ENCODE measurements at places on chromosomes 7 and 10.

DNA sequence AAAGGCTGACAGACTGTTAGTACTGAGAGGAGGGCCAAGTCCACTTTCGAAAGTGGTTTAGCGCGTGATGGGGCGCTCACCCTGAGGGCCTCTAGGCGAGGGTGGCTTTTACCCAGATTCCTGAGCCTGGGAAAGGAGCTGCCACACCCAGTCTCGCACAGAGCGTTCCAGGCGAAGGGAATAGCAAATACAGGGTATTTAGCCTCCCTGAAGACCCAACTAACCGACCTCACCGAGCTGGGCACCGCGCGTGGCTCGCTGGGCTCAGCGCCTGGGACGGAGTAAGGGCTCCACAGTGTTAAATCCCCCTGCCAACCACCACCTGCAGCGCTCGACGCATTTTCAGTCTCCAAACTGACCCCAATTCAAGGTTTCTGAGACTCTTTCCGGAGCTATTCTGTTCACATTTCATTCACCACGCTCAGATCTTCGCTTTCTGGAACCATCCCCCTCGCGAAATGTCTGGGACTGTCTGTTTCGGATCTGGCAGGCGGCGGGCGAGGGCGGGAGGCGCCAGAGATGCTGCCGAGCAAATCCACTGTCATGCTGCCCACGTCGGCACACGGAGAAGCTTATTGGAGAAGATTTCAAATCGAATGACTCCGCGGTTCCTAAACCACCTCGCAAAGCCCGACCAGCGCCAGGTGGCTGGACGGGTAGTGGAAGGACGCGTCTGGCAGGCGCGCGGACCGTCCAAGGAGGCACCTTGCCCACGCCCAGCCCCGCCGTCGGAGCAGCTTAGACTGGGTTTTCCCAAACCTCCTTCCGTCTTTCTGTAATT is 1.4 kb upstream of the OSBPL3 start:
- DNase-seq, result no peak

DNA sequence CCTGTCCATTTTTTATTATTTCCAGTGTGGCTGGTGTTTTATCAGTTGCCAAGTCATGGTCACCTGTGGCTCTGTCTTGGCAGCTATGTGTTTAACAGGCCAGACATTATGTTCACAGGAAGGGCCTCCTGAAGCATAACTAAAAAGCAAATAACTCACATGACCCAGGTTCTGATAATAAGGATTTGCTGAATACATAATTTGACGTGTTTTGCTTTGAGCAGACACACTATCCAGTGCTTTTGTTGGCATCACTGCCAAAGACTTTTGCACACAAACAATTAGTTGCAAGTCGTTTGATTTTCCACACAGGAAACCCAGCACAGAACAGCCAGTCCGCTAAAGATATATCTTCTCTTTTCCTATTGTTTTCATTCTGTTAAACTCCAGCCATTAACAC is 173.6 kb downstream of the ARL4A start:
- DNase-seq, result no peak

DNA sequence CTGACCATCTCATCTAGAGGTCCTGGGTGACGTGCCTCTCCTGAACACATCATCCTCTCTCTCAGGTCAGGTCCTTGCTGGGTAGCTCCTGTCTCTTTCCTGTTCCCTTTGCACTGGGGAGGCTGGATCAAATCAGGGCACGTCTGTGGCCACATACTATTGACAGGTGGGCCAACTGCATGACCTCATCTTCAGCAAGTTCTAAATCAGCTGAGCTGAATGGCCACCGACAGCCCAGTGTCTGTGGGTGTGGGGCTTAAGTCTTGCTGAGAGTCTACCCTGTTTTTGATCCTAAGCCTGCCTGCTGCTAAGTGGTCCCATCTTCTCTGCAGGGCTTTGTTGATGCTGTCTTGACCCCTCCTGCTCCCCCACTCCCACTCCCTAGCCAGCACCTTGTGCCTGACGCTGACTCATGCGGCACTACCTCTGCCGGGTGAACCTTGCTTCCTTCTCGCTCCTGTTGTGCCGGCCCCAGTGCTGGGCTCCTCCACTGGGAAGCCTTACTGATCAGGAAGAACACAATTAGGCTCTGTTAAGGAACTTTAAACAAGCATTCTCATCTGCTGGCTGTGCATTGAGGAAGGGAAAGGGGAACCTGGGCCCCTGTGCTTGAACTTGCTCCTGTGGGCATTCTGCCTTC is 440.4 kb downstream of the PLXNA4 start:
- DNase-seq, result no peak

- DNase-seq, result no peak
These were observed 264.3 kb upstream of the INHBA start for GRCh38 chr7:41967156-41967555.

- DNase-seq, result no peak
These were observed 31.4 kb upstream of the ZNF107 start for GRCh38 chr7:64634406-64635062.

DNA sequence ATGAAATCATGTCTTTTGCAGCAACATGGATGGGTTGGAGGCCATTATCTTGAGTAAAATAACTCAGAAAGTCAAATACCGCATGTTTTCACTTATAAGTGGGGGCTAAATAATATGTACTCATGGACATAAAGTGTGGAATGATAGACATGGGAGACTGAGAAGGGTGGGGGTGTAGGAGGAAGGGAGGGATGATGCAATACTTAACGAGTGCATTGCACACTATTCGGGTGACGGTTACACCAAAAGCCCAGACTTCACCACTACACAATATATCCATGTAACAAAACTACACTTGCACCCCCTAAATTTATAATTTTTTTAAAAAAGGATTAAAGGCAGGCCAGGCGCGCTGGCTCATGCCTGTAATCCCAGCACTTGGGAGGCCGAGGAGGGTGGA is 13.6 kb downstream of the LGI1 start:
- no peak for DNase-seq

- DNase-seq, result no peak
These were observed 14.8 kb downstream of the ANK3 start for GRCh38 chr10:60374836-60375235.

- DNase-seq, result no peak
These were observed 852.8 kb downstream of the XPNPEP1 start for GRCh38 chr10:109070492-109070891.

DNA sequence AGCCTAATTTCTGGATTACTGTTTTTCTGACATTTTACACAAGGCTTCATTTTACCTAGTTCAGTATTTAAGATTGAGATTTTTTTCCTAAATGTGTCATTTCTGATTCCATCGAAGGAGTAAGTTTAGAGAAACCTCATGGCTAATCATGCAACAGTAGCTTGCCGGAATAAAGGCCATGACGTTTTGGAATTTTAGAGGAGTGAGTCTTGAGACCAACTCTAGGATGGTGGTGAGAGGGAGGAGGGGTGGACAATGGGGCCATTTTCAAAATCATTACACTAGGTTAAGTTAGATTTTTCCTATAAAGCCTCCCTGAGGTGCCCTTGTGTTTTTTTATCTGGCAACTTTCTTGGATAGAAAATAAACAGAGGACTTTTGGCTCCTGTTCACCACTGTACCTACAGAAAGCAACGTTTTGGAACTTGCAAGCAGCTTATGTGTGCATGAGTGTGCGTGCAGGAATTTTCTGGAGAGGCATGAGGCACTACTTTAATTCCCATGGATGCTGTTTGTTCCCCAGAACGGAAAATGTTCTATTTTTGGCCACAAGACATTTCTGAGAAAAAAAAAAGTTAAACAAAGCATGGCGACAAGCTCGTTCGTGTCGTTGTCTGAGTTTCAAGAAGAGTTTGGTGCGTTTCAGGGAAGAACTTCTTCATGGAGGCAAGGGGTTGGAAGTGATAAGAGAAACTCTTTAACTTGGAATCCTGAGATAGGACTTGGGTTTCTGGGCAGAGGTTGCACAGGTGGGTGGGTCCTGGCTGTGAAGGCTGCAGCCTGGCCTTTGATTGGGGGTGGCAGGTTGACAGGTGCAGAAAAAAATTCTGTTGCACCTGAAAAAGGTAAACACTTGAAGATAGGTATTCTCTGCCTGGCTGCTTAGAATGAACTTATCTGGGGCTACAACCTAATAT is 178.1 kb downstream of the PTEN start:
- DNase-seq, result no peak

- peak; percentile 82 for DNase-seq
These were observed 75.1 kb downstream of the NOD1 start for GRCh38 chr7:30403477-30403876.

GRCh38 chr7:66514050-66514449 is 114.6 kb upstream of the KCTD7 start:
- no peak for DNase-seq

DNA sequence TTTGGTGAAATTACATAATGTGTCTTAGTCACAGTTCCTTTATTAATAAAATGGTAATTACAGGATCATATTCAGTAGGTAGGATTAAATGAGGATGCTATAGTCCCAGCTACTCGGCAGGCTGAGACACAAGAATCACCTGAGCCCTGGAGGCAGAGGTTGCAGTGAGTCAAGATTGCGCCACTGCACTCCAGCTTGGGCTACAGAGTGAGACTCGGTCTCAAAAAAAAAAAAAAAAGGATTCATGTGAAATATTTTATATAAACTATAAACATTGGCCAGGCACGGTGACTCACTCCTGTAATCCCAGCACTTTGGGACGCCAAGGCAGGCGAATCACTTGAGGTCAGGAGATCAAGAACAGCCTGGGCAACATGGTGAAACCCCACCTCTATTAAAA is 197.9 kb downstream of the IMMP2L start:
- no peak for DNase-seq

GRCh38 chr7:111744501-111745155 is 182.3 kb upstream of the IMMP2L start:
- no peak for DNase-seq

DNA sequence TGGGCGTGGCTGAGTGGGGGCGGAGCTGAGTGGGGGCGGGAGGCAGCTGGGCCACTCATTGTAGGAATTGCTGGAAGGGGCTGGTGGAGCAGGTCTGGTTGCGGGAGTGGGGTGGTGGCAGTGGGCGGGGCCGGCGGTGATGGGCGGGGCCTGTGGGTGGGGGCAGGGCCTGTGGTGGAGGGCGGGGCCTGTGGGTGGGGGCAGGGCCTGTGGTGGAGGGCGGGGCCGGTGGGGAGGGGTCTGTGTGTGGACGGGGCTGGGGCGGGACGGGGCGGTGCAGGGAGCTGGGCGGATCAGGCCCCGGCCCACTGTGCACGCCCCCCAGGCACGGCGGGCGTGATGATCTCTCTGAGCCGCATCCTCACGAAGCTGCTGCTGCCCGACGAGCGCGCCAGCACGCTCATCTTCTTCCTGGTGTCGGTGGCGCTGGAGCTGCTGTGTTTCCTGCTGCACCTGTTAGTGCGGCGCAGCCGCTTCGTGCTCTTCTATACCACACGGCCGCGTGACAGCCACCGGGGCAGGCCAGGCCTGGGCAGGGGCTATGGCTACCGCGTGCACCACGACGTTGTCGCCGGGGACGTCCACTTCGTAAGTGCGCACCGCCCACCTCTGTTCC is 14.0 kb downstream of the SLC29A4 start:
- DNase-seq, result peak; percentile 7

GRCh38 chr10:77285529-77286182 is 352.0 kb downstream of the KCNMA1 start:
- DNase-seq, result no peak

GRCh38 chr10:50420196-50420595 is 168.9 kb upstream of the ASAH2 start:
- no peak for DNase-seq

DNA sequence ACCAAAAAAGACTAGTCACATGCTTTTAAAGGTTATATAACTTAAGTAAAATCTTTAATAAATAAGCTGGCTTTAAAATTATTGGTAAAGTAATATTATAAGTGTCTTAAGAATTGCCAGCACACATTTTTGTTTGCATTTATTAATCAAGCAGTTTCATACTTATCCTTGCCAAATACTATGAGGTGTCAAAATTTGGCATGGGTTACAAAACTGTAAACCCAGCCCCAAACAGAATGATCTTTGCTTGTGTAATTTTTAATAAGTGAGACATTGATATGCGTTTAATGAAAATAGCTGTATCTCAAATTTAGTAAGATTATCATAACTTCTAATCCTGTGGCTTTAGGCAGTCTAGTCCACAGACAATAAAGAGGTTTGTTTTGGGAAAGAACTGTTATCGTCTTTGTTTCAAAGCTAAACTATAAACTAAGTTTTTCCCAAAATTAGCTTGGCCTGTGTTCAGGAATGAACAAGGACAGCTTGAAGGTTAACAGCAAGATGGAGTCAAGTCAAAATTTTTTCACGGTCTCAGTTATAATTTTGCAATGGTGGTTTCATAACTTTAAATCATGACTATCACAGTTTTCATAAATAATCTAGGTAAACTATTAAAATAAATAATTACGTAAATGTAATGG is 72.8 kb downstream of the ST8SIA6 start:
- no peak for DNase-seq

DNA sequence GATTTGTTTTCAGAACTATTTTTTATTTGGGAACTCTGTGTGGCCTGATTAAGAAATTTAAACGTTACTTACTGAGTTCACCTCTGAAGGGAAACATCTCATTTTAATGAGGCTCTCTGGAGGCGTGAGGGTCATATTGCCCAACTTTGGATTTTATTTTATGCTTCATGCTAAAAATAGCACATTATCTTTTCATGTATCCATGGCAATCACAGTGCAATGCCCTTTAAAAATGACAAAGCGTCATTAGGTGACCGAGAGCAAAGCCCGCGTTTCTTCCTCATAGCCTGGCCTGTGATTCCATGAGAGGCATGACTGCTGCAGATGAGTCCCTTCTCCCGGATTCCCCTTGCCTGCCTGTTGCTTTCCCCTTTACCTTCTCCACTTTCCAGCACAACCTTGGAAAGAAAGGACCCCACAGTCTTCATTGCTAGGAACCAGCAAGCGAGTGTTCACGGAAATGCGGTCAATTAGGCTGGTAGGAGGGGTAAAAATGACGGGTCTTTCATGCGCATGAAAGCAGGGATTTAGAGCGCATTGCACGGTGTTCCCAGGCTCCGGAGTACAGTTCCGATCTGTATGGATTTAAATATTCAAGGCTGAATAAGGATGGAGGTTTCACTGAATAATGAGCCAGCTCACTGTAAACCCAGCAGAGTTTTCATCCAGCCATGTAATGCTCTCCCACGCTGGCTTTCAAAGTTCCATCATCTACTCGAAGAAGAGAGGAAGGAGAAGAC is 98.2 kb upstream of the PITRM1 start:
- no peak for DNase-seq
